CD4-positive, alpha-beta T cell treated with Interleukin-15 for 4 hours (primary cell): ENCODE measurements at places on chromosomes 16 and 17.

GRCh38 chr16:74903120-74903519 is 81.8 kb downstream of the WDR59 start:
- no peak for DNase-seq

GRCh38 chr16:79089735-79090284 is 510.7 kb downstream of the MAF start:
- DNase-seq = peak; percentile 44

DNA sequence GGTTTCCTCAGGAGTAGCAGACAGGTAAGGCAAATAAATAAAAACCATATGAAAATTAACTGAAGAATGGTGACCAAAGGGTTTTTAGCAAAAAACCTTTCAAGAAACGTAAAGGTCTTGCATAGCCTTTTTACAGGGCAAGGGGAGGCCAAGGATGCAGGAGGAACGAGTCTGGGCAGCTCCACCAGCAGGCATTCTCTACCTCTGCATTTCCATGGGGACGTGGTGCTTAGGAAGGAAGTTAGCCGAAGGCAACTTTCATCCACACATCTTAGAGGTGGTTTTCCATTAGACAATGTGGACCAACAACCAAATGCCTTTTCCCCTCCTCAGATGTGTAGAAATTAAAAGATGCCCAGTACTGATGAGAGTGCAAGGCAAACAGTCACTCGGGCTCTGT is 20.7 kb downstream of the TOM1L2 start:
- DNase-seq = no peak

DNA sequence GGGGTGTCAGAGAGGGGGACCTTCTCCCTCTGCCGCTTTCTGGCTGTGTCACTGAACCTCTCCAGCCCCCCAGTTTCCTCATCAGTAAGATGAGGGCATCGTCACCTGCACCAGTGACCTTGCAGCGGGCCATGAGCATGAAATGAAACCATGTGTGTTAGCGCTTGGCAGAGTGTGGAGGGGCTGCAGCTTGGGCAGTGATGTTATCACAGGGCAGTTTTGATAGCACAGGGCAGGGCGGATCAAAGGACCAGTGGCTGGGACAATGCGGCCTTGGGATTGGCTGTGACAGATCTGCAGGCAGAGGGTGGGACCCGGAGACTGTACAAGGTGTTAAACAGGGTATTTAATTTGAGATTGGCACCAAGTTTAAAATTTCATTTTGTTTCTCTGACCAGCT is 38.9 kb upstream of the NAT9 start:
- DNase-seq = no peak

- DNase-seq = no peak
Observed at GRCh38 chr17:41513168-41513547, 5.5 kb downstream of the KRT15 start.

DNA sequence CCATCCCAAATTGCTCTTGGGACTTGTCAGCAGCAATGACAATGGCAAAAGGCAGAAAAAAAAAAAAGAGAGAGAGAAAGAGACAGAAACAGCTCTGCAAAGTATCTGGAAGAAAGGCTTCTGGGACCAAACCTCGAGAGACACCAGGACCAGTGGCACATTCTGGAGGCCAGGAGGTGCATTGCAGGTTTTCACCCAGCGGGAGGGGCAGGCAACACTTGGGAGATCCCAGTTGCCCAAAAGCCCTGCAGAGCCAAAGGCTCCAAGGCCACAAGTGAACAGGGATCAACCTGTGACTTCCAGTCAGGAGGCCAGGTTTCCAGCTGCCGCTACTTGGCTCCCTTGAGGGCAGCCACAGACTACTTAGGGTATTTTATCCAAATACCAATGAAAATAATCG is 110.8 kb upstream of the CDH5 start:
- no peak for DNase-seq

DNA sequence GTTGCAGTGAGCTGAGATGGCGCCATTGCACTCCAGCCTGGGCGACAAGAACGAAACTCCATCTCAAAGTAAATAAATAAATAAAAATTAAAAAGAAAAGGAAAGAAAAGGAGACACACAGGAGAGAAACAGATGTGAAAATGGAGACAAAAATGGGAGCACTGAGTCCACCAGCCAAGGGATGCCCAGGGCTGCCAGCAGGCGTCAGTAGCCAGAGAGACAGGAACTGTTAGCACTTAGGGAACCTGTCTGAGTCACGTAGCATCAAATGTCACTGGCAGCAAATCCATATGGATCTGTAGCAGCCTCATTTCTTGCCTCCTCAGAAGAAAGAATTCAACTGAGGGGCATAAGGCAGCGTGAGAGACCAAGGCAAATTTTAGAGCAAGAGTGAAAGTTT is 79.7 kb downstream of the CYLD start:
- no peak for DNase-seq

- DNase-seq = no peak
Observed at GRCh38 chr16:28529124-28529523, 9.7 kb downstream of the NUPR1 start.

- no peak for DNase-seq
Observed at GRCh38 chr17:82023447-82024241, 539 bp downstream of the LRRC45 start.

DNA sequence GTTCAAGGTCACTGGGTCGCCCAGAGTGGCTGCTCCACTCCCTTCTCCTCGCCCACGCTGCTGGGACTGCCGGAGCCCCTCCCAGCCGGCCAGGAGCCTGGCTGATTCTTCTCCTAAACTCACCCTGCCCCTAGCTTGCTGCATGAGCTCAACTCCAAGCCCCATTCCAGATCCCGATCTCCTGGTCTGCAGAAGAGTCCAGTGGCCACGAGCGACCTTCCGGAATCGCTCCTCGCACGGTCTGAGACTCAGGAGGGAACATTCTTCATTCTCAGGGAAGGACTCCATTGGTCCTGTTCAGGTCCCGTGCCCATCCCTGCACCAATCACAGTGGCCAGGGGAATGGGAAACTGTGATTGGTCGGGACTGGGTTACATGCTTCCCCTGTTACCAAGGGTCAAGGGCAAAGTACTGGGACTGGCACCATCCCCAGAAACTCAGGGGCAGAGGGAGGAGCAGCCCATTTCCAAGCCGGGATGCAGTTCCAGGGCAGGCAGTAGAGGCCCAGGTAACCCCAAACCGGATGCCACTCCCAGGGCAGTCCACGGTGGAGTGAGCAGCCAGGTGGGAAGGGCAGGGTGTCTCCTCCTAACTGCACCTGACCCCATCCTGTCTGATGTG is 24.5 kb upstream of the CIBAR2 start:
- DNase-seq = no peak

DNA sequence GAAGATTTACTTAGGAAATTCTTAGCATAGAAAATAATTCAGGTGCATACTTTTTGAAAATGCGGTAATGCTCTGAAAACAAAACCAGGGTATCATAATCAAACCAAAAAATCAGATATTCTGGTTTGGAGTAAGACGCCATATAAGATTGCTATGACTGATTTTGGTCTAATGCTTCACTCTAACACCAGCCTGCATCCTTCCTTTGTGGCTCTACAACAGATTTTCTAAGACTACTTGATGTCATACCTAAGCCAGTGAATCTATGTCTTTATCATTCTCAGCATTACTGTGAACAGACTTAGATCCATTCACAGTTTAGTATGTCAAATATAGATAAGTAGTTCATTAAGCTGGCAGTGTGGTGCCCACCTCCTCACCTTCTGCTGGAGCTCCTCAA is 590 bp downstream of the KRT33B start:
- no peak for DNase-seq

GRCh38 chr17:72457712-72458111 is 336.9 kb downstream of the SOX9 start:
- no peak for DNase-seq

- DNase-seq = no peak
Observed at GRCh38 chr17:13925579-13925978, 143.7 kb upstream of the COX10 start.

DNA sequence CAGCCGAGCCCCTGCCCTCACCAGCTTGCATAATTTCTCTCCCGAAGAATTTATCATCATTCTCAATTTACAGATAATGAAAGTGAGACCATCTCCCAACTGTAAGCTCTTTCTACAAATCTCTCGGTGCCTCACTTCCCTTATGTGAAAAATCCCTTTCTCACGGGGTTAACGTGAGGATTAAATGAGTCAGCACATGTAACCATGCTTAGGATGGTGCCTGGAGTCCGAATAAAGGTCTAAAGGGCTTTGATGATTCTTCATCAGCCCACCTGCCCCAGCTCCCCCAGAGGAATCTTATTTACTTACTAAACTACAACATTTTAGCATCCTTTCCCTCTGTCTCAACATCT is 24.8 kb upstream of the PIK3R6 start:
- no peak for DNase-seq

DNA sequence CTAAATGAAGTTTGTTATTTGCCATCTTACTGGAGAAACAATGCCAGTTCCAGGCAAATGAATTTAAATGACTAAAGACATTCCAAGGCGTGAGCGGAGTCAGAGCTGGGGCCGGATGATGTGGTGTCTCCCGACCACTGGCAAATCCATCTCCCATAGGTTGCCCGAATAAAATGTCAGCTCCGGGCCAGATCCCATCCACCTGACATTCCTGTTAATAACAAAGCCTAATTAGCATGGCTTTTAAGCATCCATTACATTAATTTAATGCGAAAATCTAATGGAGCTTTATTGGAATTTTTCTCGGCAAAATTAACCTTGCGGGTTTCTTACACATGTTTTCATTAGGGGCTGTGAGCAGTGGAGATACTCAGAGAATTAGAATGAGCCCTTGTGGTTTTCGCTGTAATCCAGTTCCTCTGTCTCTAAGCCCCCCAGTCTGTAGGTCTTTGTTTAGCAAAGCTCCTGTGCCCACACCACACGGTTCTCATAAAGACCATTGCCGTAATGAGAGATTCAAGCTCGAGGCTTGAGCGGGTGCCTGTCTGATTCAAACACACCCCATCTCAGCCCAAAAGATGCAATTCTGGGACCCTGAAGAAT is 123.3 kb downstream of the CCT6B start:
- DNase-seq = no peak

GRCh38 chr17:38705803-38706504 is 881 bp downstream of the MLLT6 start:
- no peak for DNase-seq

DNA sequence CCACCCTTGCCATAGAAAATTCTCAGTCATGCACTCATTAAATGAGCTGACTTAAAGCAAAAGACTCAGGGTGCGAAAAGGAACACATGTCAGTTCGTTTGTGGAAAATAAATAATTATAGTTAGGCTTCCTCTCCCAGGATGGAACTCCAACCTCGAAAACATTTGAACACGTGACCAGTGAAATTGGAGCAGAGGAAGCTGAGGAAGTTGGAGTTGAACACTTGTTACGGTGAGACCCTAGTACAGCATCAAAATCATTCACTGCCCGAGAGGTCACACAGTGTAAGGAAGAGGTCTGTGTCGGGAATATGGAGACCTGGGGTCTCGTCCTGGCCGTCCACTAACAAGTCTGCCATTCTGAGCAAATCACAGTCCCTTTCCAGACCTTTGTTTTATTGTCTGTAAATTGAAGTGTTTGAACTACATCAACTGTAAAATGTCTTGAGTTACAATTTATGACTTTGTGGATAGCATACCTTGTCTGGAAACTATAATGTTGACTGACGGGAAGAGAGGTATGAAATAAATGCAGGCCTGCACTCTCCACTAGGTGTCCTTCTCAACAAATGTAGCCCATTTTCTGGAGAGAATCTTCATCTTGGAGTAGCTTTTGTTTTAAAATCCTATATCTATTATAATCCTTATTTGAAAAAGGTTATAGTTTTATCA is 7.7 kb downstream of the PSMD7 start:
- DNase-seq = no peak

- no peak for DNase-seq
Observed at GRCh38 chr17:903691-904481, 75.7 kb downstream of the NXN start.

- no peak for DNase-seq
Observed at GRCh38 chr16:79931721-79932120, 331.2 kb upstream of the MAF start.

DNA sequence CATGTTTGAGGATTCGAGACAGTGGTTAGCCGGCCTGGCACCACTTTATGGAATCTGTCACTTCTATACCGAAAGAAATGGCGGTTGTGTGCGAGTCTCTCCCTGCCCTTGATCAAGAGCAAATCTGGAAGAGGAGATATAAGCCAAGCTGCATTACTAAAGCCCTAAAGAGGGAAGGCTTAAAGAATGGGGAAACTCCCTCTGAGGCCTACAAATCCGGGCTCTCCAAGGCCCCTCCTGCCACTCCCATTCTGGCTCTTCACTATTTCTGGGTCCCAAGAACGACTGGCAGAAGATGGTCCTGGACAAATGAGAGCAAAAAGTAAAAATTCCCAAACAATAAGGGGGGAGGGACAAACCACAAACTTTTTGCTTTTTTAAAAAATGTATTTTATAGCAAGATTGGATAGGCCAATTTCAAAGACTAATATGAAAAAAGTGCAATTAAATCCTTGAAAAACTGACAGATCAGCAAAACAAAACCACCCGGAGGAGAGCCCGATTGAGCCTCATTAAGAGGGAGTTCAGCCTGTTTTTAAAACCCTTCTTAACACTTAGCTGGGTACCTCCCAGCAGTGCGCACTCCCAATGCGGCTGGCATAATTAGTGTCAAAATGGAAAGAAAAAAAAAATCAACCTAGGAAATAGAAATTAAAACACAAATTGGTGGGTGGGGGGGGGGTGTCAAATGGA is 193.5 kb downstream of the ZFHX3 start:
- no peak for DNase-seq

DNA sequence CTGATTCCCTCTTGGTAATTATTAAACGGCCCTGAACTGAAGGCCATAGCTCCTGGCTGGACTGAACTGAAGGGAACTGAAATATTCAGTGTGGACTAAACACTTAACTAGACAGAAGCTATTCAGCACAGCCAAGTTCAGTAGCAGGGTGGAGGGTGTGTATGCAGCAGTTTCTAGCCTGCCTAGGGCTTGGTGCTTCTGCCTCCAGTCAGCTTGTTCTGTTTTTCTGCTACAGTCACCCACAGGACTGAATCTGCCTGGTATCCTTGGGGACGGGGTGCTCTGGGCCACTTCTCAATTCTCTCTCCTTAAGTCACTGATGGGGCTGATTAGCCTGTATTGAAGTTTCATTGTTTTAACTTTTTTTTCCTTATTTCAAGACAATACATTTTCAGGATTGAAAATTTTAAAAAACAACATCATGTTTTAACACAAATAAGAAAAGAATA is 77.1 kb downstream of the WWP2 start:
- no peak for DNase-seq

DNA sequence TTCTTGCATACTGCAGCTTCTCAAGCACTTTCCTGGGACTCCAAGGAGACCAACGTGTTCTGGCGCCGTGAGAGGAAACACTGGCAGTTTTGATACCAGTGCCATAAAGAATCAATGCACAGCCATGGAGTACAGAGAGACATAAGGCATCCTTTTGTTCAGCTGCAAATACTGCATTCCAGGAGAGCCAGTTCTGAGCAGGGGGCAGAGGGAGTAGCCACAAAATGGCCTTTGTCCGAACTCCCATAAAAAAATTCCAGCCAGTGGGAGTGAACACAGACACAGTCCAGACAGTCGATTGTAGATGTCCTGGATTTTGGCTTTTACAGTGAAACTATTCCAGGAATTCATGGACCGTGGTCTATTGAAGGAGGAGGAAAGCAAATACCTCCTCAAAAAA is 36.2 kb upstream of the TEKT3 start:
- DNase-seq = no peak

- DNase-seq = no peak
Observed at GRCh38 chr17:70709596-70709995, 540.3 kb downstream of the KCNJ2 start.

GRCh38 chr17:16478649-16479048 is 13.3 kb downstream of the LRRC75A start:
- no peak for DNase-seq

GRCh38 chr16:23279721-23280153 is 22.4 kb upstream of the SCNN1B start:
- DNase-seq = no peak

- no peak for DNase-seq
Observed at GRCh38 chr16:81758376-81758775, 20.7 kb upstream of the PLCG2 start.
